ENCODE measurements at places on chromosomes 11 and 22.

GRCh38 chr11:130426837-130427341 lies 1.5 kb downstream of the ADAMTS8 start:
- no peak for DNase-seq

DNA sequence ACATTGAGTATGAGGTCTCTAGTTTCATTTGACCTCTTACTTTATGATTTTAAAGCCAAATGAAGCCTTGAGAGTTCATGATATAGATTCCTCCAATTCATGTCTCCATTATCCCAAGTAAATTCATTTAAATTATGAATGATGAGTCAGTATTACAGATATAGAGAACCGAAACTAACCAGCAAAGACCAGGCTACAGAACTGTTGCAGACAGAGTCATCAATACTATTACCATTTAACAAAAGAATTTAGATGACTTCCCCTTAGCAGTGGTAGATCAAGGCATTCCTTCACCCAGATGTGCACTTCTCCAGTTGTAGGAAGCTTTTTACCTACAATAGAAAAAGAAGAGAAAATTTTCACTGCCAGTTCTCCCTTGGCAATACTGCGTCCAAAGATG lies 11.8 kb upstream of the CCDC89 start:
- no peak for DNase-seq

DNA sequence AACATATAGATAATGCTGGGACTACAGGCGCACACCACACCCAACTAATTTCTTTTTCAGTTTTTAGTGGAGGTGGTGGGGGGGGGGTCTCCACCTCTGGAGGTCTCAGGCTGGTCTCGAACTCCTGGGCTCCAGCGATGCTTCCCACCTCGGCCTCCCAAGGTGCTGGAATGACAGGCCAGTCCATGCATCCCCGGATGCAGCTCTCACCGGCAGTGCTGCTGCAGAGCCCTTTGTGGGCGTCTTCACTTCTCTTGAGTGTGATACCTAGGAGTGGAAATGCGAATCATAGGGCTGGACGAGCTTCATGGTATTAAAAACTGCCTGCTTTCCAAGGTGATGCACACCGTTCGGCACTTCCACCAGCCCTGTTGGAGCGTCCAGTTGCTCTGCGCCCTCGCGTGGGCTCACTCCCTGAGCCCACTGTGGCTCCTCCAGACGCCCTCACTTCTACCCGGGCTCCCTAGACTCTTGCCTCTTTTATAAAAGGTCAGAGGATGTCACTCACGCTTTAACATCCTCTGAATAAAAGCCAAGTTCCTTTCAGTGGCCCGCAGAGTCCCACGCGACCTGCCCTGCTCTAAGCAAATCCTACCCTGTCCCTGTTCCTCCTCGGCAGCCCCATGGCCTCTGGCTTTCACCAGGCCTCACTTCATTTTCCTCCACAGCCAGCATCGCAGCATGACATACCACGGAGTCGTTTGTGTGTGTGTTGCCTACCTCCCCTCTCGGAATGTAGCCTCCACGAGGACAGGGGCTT lies 837 bp upstream of the BID start:
- no peak for DNase-seq

- DNase-seq: no peak
These were observed 5.6 kb downstream of the CD5 start for GRCh38 chr11:61107888-61108287.

GRCh38 chr22:36865346-36865745 lies 4.5 kb downstream of the NCF4 start:
- no peak for DNase-seq

DNA sequence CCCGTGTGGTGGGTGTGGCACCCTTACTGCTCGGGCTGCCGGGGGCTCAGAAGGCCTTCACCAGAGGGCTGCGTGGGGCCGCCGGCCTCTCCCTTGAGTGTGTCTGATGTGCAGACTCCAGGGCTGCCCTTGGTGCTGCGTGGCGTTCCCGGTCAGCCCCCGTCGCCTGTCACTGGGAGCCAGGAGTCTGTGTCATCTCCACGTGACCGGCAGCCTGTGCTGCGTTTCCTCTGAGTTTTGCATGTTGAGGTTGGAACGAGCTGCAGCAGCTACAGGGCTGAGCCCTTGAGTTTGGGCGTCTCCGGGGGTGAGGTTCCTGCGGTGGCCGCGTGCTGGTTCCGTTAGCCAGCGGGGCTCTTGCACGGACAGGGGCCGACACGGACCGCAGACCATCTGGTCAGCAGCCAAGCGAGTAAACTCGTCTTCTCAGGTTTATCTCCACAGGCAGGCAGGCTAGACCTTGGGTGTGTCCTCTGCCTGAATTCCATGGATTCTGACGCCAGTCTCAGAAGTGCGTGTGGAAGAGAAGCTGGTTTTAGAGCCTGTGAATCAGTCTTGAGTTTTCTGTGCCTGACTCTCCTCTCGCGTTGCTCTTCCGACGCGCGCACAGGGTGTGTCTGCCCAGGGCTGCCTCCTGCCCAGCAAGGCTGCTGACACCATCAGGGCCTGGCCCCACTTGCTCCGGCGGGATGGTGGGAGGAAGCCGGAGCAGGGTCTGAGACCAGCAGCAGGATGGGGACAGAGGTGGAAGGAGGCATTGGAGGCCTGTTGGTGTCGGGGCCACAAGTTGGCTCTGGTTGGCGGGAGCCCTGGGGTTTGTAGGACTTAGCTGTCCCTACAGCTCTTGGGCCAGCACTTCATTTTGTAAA lies 10.5 kb downstream of the PTDSS2 start:
- no peak for DNase-seq

DNA sequence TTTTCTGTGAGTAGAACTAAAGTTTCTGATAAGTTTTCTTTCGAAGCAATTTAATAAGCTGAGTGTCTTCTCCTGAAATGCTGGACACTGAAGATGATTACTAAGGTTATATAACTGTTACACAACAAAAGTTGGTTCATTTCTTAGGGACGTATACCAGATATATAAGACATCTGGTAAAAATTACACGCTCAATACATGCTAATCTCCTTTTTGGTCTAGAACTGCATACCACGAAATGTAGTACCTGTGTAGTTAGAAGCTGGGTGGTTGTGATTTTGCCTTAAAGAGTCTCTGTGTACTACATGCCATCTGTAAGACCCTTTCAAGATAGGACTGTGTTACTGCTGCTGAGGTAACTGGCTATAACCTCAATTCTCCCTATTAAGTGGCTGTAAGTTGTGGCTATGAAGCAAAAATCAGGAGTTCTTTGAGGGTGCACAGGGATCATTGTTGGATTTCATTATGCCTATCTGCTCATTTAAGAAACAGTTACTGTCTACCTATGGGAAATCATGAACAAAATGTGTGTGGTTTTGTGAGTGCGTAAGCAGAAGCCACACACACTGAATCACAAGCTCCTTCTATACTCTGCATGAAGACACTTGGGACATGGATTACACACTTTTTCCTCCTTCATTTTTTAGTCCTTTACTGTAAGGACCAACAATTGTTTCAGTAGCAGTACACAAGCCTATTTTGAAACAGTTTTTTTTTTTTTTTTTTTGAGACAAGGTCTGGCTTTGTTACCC lies 195.9 kb downstream of the SWAP70 start:
- no peak for DNase-seq

Measured in CD4-positive, alpha-beta T cell treated with Interleukin-4 for 4 hours (primary cell).